ENCODE measurements at places on chromosomes 6 and 20.

DNA sequence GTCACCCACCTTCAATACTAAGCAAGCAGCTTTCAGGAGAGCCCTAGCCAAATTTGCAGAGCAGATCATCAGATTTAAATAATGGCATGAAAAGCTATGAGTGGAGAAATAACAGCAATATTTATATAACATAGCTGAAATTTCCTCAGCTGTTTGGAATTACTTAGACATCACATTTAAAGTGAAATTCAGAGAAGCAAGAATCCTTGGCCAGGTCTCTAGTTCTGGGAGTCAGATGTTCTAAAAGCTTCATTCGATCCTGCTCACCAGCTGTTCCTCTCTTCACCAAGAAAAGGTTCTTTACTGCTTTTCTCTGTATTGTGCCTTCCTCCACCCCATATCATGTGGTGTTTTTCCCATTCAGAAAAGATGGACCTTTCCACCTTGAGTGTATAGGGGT, 152.3 kb upstream of the JAG1 start:
- no peak for DNase-seq

DNA sequence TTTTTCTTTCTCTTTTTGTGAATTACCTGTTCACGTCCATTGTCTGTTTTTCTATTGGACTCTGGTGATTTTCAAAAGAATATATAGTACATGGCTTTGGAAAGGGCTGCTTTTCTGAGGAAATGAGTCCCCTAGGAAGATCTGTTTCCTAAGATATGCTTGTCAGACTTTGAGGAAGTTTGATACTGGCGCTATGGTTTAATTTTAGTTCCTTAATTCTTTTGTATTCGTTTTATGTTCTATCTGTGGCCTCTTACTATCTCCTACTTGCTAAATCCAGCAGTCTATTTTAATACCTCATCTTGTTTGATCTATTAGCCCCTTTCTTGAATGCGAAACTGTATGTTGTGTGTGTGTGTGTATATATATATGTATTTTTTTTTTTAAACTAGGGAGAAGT, 101.9 kb downstream of the LIN28B start:
- no peak for DNase-seq

DNA sequence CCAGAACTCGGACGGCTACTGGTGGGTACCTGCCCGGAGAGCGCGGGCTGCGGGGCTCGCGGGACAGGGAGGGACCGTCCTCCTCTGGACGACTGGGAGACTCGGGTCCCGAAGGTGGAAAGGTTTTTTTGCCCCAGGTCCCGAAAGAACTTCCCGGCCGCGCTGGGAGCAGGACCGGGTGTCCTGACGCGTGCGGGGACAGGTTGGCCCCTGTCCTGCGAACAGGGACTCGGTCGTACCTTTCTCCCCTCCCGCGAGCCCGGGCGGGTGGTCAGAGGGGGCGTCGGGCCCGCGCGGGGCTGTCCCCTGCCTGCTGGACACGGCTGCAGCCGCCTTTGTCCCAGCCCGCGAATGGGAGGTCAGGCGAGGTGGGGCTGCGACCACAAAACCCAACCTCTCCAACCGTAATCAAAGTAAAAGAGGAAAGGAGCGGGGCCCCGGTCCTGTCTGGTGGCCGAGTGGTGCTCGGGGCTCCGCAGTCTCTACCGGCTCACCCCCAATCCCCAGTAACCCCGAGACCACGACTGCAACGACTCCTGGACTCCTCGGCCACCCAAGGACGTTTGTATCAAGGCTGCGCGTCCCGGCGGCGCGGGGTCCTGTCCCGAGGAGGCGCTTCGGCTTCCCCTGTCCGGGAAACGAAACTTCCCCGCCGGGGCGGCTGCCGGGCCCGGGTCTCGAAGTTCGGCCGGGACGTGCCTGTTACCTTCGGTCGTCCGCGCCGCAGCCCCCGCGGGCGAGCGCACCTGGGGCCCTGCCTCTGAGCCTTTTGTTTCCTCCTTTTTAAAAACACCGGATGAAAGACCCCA, 798 bp downstream of the DSP start:
- no peak for DNase-seq

DNA sequence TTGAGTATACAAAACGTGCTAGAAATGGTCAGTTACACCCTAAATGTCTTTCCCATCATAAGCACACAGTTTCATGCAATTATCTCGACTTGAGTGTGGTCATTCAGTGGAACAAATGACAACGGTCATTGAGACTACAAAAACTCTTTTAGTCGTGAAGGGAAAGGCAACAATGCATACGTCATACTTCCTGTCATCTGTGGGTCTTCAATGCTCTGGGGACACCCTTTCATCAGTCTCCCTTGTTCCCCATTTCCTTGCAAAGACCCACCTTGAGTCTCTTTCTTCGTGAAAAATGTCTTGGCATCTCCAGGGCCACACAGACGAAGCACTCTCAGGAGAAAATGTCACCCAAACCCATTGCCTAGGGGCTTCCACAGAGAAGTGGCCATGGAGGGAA, 238.5 kb downstream of the GMPR start:
- DNase-seq, result no peak

DNA sequence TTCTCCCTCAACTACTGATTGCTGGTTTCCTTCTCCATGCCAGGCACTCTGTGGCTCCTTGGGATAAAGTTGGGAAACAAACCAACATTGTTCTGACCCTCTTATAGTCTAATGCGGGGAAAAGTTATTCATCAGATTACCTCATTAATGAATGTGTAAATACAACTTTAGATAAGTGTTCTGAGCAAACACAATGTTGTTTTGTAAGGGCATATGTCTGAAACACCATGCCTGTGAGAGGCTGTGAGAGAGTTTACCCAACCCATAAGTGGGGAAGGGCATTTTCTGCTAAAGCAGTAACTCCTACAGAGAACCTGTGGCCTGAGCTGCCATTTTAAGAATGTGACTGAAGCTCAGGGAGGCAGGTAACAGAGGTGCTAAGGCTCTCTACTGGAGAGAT, 283.5 kb downstream of the KHDC1L start:
- DNase-seq, result no peak
